ENCODE measurements at places on chromosomes 5 and 9. TPM values are rescaled to one million over a fixed set of nuclear protein-coding genes. Genes with fewer than 3 reads are reported as not detected.
A peak's percentile ranks its signal among the peaks of the same experiment; 100 is the strongest.

DNA sequence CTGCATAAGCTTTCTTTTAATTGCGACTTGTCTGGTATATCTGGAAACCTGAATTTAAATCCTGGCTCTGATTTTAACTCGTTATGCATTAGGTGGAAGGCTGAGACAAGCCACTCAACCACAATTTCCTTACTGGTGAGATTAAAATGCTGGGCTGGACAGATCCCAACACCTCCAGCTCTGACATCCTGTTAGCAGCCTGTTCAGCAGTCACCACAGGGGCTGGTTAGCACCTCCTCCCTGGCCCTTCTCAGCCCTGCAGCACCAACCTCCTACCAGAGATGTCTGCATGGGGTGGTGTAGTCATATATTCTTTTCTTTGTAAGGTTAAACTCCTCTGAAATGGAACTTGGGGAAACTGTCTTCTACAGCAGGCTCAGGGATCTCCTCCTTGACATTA, 156.5 kb upstream of the NFIL3 start:
- no peak for DNase-seq

GRCh38 chr9:13166996-13167395, 112.5 kb downstream of the MPDZ start:
- DNase-seq = no peak

The CDKN2A gene
- polyA plus RNA-seq = 0.15 TPM

The EIF4E1B gene
- not detected for polyA plus RNA-seq

DNA sequence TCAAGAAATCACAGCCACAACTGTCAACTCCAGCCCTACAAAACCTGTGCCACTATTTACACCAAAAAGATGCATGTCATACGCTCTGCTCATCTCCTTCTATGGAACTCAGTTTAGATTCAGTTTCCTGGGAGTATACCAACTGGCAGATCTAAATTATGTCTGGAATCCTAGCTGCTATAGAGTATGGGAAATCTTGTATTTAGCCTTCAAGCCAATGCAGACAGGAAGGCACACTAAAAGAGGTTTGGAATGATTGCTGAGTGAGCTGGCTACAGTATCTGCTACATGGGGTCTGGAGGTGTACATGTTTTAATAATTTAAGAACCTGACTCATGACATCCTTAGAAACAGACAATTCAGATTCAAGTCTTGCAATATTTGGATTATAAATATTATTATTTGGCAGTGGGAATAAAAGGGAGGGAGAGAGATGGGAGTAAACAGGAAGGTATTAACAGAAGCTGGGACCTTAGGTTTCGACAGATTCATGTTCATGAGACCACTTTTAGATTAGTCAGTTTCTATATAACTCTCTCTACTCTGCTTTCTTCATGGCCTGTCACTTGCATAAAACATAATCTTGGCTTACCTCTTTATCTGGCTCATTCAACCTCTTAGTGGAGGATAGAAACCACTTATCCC, 178.8 kb upstream of the HAPLN1 start:
- DNase-seq = no peak

DNA sequence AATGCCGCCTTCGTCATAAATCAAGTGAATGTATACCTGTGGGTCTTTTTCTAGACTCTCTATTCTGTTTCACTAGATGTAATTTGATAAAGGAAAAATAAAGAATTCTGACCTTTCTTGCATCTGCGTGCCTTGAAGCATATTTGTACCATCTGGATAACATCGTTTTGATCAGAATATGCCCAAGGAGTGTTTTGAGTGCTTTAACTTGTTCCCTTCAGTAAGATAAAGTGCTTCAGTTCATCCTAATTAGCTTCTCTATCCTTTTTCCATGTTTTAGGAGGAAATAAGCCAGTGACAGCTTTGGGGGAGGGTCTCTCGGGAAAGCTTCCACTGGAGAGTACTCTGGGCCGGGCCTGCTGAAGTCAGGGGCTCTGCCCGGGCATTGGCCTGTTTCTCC, 113.5 kb upstream of the DAP start:
- DNase-seq = no peak

DNA sequence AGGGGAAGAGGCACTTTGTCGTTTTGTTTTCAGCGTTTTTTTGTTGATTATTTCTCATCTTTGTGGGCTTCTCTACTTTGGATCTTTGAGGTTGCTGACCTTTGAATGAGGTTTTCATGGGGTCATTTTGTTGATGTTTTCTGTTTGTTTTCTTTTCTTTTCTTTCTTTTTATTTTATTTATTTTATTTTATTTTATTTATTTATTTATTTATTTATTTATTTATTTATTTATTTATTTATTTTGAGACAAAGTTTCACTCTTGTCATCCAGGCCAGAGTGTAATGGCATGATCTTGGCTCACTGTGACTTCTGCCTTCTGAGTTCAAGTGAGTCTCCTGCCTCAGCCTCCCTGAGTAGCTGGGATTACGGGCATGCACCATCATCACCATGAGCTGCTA, 946.7 kb downstream of the TLE4 start:
- DNase-seq = no peak

The CCDC69 gene
- polyA plus RNA-seq = 45.3 TPM

The SPAAR gene
- 0.84 TPM for polyA plus RNA-seq

DNA sequence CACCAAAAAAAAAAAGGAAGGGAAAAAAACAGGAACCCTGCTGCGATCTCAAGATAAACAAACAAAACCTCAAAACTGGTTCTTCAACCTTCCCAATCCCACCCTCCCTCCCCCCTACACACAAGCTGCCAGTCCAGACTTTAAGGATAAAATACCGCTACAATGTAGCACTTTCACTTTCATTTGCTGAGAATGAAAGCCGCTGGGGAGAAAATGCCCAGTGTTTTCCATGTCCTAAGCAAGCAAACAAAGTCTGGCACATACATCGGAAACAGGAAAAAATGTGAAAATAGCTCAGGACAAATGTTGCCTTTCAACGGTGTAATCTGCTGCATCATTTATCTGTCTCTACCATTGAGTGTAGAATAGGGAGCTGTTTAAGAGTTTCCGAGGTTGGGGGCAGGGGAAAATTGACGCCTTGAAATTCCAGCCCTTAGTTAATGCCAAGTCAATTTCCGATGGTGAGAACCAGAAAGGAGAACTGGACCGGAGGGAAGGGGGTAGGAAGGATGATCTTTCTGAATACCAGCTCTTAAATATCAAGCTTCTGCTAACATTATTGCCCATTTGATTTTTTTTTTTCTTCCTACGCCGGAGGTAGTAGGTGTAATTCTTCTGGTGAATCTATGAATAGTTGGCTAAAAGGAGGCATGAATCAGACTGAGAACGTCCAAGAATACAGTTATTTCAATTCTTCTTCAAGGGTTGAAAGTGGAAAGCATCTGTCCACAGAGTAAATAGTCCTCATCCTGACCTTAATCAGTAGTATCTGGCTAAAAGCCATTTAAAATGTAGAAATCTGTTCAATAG, 1.2 kb upstream of the ADAMTS6 start:
- peak; percentile 71 for DNase-seq

DNA sequence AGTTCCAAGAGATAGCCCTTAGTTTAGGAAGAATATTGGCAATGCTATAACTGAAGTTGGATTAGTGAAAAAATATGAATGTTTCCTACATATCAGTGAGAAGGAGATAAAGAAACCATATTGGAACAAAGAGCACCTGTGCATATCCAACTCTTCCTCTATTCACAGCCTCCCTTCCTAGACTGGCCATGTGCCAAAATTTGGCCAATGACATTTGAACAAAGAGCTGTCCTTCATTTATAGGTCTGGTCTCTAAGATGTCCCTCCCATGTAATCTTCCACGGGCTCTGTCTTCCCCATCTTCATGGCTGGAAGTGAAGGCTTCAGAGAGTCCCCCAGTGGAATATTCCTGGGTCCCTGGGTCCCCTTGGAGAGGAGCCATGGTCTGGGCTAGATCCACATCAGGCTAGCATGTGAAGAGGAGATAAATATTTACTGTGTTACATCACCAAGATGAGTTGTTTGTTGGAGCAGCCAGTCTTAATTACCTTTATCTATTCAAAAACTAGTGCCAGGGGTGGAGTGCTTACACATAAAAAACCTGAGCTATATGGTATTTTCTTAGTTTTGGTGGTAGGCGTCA, 190.0 kb upstream of the S1PR3 start:
- no peak for DNase-seq

The NEUROG1 gene
- polyA plus RNA-seq = not detected

The SLC1A3 gene
- 4.2 TPM for polyA plus RNA-seq

DNA sequence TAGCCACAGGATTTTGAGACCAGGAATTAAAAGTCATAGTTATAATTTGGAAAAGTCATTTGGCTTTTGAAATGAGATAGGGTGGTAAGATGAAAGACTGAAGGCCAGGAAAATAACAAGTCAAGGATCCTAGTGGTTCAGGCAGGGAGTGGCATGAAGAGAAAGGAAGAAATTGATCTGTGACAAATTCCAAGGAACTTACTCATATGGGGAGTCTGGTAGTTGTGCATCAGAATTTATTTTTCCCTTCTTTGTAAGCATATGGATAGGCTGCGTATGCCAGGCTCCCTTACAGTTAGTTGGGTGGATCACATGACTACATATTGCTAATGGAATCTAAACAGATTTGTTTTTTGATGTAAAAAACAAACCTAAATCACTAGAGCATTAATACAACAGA, 21.0 kb downstream of the ISL1 start:
- no peak for DNase-seq

GRCh38 chr5:81779125-81779915, 28.4 kb upstream of the SSBP2 start:
- DNase-seq = no peak

Measured in large intestine (tissue), 12 donors.